ENCODE measurements at places on chromosomes 1 and 21.

- peak; percentile 48 for DNase-seq
These were observed 93.3 kb downstream of the PDE9A start for GRCh38 chr21:42746593-42747275.

- DNase-seq = no peak
These were observed 446.9 kb downstream of the NEGR1 start for GRCh38 chr1:71835442-71835813.

DNA sequence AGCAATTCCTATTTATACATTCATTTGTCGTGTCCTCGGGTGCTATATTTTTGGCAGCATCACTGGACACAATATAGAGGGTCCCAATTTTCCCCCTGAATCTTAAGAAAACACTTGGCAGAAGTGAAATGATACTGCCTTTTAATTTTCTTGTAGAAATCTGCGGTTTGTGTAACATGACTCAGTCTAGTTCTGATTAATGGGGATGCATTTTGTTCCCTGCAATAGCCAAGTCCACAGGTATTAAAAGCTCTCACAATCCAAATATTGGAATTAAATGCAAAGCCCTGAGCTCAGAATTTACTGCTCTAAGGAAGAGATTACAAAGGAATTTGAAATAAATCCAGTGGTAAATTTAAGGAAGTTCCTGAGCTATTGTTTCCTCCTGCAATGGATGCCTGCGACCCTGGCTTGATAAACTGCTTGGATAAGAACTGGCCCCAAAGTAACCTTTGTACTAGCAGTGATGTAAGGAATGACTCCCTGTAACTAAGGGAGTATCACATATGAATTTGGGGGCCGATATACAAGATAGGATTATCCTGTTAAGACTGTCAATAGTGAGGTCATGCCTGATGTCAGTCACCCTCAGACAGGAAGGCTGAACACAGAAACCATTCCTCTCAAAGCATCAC, 349.7 kb upstream of the C1orf87 start:
- no peak for DNase-seq

- no peak for DNase-seq
These were observed 71.4 kb upstream of the RAB4A start for GRCh38 chr1:229199261-229200243.

All from GDM1 (cell line).